Cardiac muscle cell (in vitro differentiated cells and primary cell): ENCODE measurements at places on chromosomes 11 and 22.

- DNase-seq: no peak
Observed at GRCh38 chr11:127471662-127472061, 471.1 kb upstream of the KIRREL3 start.

DNA sequence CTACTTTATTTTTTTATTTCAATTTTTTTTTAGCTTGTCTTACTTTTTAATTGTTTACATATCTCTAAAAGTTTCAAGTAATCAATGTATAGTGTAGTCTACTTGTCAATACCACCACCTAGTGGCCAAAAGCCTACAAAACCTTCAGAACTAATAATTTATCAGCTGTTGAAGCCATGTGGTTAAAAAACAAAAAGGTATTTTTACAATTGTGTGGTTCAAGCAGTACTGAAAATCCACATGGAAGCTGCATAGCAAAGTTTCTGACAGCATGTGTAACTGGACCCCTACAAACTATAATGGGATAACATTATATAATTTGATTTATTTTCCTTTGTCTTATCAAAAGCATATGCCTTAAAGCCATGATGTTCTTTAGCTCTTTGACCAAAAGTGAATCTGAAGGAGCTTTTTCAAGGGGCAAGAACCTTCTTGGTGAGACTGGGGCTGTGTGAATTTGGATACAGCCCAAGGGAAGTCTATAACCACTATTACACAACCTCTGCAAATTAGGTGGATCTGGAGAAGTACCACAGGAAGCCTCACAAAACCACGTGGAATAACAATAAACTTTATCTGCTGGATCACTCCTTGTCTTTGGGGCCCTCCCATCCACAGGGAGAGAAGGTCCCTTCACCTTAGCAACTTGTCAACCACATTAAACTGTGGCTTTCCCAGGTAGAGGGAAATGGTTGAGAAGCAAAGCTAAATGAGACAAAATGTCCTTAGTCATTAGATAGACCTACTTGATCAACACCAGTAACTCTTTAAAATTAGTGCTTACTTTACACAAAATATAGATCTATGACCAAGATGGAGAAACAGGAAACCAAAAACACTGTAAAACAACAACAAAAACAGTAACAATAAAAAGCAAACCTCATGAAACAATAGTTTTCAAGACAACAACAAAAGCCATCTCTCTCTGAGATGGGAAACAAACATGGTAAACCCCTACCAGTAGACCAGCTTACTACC, 9.9 kb downstream of the NARS2 start:
- DNase-seq: peak; percentile 81

DNA sequence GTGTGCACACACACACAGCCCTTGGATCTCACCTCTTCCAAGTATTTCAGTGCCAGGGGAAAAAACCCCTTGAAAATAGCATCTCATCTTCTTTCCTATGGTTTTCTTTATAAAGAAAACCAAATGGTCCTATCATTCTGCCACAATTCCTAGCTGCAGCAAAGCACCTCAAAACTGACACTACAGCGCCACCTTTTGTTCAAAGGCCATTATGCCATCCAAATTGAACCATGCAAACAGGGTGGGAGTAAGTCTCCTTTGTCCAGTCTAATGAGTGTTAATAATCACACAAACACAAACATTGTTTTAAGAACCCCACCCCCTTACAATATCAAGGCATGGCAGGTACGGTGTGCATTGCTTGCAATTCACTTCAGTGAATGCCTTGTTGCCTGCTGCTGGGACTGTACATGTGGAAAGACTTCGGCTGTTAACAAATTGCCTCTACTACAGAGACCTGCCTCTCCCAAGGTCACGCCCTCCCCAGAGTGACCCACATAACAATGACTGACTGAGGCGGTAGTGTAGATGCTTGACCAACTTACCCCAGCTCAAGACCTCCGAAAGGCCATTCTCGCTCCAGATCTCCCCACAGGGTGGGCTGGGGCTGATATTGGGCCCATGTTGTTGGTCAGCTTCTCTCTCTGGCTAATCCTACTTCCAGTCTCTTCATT, 31.7 kb downstream of the FAM181B start:
- peak; percentile 64 for DNase-seq

- DNase-seq: no peak
Observed at GRCh38 chr11:58580311-58580710, 1.4 kb downstream of the ZFP91 start.

DNA sequence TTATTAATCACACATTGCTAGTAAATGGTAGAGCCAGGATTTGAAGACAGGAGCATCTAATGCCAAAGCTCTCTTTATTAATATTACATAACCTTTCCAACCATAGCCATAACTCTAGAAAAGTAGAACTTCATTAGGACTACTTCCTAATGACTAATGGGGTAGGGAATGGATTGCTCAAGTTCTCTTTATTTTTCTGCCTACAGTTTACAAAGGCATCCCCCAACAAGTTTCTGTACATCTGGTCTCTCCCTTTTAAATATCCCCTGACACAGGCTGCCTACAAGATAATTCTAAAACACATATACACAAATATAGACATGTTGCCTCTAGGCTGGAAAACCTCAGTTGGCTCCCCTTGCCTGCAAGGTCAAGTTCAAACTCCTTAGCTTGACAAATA, 534.9 kb downstream of the SOX6 start:
- no peak for DNase-seq

DNA sequence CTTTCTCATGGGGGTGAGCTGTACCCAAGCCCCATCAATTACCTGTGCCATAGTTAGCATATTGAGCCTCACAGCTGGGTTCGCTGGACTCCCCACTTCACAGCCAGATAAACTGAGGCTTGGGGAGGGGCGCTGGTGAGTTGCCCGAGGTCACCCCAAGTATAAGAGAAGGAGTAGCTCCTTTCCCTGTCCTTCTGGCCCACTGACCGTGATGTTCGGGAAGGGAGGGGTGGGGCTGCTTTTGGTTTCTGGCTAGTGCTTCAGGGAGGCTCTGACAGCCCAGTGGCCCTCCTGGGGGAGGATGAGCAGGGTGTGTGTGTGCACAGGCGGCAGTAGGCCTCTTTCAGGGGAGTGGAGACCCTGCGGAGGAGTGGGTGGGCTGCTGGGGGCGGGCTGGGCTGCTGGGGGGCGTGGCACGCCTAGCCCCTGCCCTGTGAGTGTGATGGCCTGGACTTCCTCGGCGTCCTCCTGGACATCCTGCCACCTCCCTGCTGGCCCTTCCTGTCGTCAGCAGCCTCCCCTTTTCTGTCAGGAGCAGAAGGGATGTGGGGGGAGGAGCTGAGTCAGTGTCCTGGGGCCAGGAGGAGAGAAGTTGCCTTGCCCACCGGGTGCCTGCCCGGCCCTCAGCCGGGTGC, 50.3 kb downstream of the TRIOBP start:
- DNase-seq: no peak

DNA sequence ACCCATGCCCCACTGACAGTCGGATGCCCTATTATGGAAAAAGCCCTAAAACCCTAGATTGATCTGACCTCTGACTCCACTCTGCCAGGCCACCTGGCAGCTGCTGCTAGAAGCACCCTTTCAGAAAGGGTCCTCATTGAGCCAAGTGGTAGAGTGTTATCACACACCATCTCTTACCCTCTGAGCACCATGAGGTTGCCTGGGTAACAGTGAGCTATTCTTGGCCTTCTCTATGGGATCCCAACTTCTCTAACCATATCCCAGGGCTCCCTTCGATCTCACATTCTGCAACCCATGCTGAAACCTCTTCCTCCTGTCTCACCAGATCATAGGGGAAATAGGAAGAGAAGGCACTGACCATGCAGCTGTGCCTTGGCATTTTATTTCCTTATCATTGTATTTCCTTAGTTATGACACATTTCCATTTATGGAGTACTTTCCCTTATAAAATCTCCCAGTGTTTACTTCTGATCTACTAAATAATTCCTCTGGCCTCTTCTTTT, 52.7 kb downstream of the MPPED2 start:
- no peak for DNase-seq

DNA sequence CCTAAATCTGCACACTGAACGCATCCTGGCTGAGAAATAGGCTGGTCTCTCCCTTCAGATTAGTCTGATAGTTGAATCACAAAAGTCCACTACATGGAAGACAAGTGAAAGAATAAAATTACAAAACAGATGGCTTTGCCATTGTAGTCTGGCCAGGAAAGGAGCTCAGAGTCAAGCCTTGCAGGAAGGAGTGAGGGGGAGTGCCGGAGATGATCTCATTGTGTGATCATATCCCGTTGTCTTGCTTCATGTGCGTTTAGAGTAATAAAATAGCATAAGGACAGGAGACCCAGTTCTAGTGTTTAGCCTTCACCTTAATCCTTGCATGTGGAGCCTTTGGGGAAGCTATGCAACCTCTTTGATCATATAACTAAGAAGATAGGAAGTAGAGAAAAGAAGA, 666.7 kb upstream of the RAG2 start:
- DNase-seq: peak; percentile 35
